Natural killer cell (primary cell): ENCODE measurements at places on chromosomes 4 and X. TPM values are rescaled to one million over a fixed set of nuclear protein-coding genes. Genes with fewer than 3 reads are reported as not detected.

- H3K27ac ChIP-seq: no peak overlapping the region
- no peak for DNase-seq
- H3K27me3 ChIP-seq: no peaks in the 10 kb centered on the region
- H3K36me3 ChIP-seq: no peaks in the 10 kb centered on the region
These were observed 537.1 kb upstream of the CXorf51A start for GRCh38 chrX:147351644-147352043.

- no peak overlapping the region for H3K27ac ChIP-seq
- no peak for DNase-seq
- H3K4me3 ChIP-seq: no peak overlapping the region
- H3K27me3 ChIP-seq: no peaks in the 10 kb centered on the region
- H3K4me1 ChIP-seq: no peaks in the 10 kb centered on the region
These were observed 33.4 kb downstream of the ZCCHC12 start for GRCh38 chrX:118857006-118857405.

Gene KCNE5
- 1.1 TPM for total RNA-seq

GRCh38 chr4:151426513-151426912, 17.5 kb downstream of the FHIP1A start:
- no peaks in the 10 kb centered on the region for H3K36me3 ChIP-seq
- H3K4me1 ChIP-seq: no peaks in the 10 kb centered on the region
- no peak overlapping the region for H3K4me3 ChIP-seq

DNA sequence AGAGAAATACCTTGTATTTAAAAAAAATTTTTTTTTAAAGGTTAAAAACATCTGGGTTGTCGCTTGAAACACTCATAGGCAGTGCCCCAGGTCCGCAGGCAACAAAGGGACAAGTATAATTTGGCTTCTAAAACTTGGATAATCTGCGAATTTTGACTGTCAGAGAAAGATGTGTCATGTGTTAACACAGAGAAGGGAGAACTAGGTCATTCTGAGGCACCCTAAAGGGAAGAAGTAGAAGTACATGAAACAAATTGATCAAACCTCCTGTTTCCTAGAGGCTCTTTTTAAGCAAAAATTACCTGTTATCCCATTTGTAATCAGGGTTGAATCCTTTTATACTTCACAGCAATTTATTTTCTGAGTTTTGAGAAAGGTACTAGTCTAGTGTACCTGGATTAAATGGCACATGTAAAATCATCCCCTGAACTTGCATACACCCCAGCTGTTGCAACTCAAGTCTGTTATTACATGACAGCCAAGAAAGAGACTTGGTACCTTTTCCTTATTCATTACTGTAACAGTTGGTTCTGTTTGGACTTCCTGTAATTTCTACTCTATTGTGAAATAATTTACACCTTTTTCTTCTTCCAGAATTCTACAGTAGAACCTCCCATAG, 1.7 kb downstream of the SRD5A3 start:
- H3K27ac ChIP-seq: no peak overlapping the region
- DNase-seq: no peak
- no peaks in the 10 kb centered on the region for H3K36me3 ChIP-seq
- no peaks in the 10 kb centered on the region for H3K27me3 ChIP-seq

DNA sequence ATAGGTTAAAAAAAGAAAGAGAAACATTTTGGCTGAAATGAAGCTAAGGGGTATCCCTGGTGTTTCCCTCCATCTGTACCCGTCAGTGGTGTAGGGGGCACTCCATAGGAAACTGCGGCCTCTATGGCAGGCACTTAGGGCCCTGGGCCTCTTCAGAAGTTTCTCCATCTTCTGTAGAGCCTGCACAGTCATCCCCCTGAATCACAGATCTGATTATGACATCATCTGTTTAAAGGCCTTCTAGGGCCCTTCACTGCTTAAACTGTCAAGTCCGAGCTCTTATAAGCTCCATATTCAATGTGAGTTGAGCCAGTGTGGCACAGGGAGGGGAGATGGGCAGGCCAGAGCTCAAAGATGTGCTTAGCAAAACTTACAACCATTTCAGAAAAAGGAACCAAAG, 241.3 kb downstream of the NR3C2 start:
- H3K27me3 ChIP-seq: no peaks in the 10 kb centered on the region
- no peak overlapping the region for H3K27ac ChIP-seq
- DNase-seq: no peak
- H3K4me1 ChIP-seq: peaks cover 4% of the 10 kb centered on the region

DNA sequence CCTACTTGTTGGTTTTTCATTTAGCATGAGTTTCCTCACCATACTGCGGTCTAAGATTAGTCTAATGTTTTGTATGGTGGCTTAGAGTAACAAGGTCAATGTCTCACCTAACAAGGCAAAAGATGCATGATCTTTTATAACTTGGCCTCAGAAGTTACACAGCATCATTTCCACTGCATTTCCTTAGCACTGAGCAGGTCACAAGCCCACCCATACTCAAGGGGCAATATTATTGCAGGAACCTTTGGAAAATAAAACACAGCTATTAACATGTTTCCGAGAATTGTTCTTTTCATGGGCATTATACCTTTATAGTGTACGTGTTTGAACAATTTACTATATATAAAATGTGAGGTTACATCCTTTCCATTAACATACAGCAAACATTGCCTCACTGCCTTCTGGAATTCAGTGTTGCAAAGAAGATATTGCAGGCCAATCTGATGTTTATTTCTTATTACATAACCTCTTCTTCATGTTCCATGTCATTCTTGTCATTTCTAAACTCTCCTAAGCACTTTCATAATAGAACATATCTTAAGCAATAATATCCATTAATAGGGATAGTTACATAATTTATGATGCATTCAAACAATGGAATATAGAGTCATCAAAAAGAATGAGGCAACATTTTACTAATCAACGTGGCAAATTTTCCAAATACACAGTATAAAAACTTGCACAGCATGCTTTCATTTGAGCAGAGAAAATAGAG, 153.8 kb downstream of the AREG start:
- no peak overlapping the region for H3K27ac ChIP-seq
- DNase-seq: no peak
- no peaks in the 10 kb centered on the region for H3K27me3 ChIP-seq

DNA sequence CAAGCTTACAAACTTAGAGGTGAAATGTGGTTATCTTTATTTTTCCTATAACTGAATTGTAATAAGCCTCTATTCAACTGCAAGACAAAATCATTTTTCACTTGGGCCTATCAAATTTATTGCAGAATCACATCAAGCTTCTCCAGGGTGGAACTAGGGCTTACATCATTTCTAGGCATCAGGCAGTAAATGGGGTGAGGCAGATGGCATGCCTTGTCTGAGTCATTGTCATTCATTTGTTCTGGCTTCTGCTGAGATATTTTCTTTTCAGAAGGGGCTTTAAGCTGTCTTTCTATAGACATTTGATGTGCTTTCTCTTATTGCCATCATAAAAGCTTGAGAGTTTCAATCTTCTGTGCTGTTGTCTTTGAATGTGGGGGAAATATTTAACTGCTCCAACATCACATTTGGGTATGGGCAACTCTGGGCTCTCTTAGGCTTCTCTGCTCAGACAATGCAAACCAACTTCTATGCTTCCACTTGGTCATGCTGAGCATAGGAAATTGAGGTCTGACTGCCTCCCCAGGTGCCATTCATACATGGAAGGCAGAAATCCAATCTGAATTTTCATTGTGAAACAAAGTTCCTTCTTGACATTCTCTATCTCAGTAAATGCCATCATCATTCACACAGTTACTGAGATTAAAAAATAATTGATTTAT, 225.8 kb upstream of the GIMD1 start:
- H3K27ac ChIP-seq: no peak overlapping the region
- no peak overlapping the region for H3K4me3 ChIP-seq
- no peaks in the 10 kb centered on the region for H3K4me1 ChIP-seq
- no peaks in the 10 kb centered on the region for H3K36me3 ChIP-seq
- H3K27me3 ChIP-seq: no peaks in the 10 kb centered on the region
- DNase-seq: no peak
